ENCODE measurements at places on chromosomes 6 and 20.
A peak's percentile ranks its signal among the peaks of the same experiment; 100 is the strongest.

GRCh38 chr6:138970856-138971425 is 17.1 kb downstream of the REPS1 start:
- peak; percentile 46 for DNase-seq

- no peak for DNase-seq
Measured at GRCh38 chr20:19009081-19009688, 195.6 kb downstream of the SCP2D1 start.

DNA sequence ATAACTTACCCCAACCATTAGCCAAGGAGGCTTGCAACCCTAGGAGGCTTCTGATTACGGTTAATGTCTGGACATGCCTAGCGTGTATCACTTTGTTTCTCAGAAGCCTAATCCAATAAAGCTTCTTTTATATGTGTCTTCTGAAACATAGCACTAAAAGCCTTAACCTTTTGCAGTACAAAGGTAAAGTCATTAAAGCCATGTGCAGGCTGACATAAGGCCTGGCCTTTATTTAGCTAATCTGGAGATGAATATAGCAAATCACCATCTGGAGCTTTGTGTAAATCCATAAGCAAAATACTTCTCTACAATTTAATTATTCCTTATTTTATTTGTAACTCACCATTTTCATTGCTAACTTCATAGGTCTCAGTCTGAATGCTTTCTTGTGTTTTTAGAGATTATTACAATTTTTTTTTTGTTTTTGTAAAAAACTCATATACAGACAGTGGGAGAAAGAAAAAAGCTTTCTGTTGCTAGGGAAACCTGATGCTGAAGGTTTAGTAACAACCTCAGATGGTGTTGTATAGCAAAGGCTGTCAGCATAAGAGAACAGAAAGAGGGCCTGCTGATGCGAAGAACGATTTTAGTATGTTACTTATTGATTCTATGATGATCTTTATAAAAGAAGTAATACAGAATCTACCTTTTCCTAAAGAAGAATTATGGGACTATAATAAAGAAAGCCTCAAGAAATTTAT is at the start of gene EYS:
Gene EYS (minus strand): TSS at position 101 of the 701 bp plus-strand sequence. CDS start 211,816 bp downstream, outside the sequence.
- no peak for DNase-seq

- no peak for DNase-seq
Measured at GRCh38 chr6:143515061-143515760, 3.7 kb upstream of the FUCA2 start.

- no peak for DNase-seq
Measured at GRCh38 chr6:166988674-166989201, 10.5 kb upstream of the CEP43 start.

DNA sequence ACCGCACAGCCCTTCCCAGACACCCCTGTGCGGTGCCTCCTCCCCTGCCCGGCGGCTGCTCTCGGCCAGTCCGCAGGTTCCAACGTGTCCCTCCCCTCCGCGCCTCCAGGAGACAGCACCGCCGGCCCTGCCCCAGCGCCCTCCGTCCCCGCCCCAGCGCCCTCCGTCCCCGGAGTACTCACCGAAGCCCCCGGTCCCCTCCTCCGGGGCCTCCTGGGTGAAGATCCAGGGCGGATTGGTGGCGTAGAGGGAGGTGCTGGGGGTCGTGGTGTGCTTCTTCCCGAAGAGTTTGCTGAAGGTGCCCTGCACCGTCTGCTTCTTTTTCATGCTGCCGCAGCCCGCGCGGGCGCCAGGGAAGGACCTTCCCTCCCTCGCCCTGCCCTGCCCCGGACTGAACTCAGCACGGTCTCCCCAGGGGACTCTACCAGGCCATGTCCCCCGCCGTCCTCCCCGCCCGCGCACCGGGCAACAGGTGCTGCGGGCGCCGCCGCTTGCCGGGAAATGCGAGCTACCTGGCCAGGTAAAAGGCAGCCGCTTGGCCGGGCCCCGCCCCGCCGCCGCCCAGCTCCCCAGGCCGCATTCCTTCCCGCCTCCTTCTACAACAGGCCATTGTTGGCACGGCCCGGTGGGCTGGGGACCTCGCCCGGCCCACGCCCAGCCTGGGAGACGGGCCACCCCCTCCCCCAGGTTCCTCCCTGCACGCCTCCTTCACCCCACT is at the start of gene C6orf132:
Gene C6orf132 (minus strand): TSS at position 503 of the 718 bp plus-strand sequence. CDS start 176 bp downstream, at position 327.
- no peak for DNase-seq

- DNase-seq = peak; percentile 48
Measured at GRCh38 chr6:53309059-53309900, 39.5 kb downstream of the ELOVL5 start.

DNA sequence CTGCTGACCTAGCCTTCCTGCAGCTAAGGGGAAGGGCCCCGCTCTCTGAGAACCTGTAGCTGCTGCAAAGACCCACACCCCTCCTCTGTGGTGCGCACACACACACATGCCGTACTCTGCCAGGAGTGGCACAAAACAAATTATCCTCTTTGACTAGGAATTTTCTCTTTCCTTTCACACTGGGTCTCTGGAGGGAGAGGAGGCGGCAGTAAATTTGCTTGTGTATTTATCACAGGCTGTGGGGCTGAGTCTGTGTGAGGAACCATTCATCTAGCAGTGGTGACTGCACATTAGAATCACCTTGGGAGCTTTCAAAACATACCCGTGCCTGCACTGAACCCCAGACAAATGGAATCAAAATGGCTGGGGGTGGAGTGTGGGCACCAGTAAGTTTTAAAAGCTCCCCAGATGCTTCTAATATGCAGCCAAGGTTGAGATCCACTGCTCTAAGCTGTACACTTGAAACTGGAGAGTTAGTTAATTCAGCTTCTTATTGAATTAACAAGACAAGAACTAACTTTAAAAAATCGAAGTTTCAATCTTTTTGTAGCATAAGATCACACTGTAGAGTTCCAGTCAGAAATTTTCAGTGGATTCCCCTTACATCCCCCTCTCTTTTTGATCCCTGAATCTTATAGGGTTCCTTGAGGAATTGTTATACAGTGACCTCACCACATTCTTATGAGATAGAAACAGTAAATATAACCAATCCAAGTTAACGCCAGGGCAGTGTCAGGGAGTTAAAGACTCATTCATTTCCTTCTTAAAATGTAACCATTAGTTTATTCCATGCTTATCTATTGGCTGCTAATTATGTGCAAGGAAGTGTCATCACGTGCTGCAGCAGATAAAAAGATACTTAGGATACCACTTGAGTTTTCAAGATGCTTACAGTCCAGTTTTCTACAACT is 29.8 kb upstream of the GMDS start:
- DNase-seq = no peak

- no peak for DNase-seq
Measured at GRCh38 chr6:147643341-147644200, 135.1 kb downstream of the SAMD5 start.

DNA sequence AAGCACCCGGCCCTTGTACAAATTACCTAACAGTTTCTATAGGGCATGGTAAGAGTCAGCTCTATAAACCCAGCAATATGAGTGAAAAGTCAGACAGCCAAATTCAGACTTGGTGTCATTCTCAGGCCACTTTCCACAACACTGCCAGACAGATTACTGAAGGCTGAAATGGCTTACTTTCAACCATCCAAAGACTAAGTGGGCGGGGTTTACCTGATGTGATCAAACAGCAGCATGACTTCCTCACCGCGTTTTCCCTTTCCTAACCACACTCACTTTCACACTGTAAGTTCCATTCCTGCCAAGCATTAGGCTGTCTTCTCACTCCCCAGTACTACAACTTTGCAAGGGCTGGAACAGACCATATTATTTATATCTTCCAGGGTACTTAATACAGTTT is 85.9 kb downstream of the SMLR1 start:
- DNase-seq = peak; percentile 49

- no peak for DNase-seq
Measured at GRCh38 chr6:99431901-99432300, 6.8 kb upstream of the PNISR start.

DNA sequence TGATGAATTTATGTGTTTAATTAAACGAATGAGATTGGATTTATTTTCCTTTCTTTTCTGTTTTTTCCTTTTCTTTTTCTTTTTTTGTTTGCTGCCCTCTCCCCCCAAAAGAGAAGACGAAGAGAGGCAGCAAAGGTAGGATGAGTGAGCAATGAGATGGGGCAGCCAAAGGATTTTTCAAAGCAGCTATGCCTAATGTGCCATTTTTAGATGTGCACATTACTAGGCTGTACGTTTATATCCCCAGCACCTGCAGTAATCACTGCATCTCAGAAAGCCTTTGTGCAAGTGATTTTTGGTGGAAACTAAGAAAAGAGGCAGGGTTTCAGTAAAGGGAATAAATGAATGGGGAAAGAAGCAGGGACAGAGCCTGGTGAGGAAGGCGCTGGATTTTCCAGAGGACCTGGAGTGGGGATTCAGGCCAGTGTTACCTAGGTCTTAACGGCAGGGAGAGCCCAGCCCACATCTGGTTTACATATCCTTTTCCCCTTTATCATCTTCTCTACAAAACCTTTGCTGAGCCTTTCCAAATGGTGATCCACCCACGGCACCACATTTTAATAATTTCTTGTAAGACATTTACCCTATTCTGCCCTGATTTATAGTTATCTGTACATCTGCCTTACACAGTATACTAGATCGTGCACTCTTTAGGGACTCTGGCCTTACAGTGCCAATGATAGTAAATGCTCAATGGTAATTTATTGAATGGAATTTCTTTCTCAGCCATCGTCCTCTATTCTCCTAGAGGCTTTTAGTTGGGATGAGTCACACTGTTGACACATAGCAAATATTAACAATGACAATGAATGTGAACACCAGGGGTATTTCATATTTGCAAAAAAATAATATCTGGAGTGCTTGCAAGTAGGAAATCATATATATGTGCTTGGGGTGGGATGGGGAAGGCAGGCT is 38.3 kb upstream of the ATXN1 start:
- DNase-seq = no peak

DNA sequence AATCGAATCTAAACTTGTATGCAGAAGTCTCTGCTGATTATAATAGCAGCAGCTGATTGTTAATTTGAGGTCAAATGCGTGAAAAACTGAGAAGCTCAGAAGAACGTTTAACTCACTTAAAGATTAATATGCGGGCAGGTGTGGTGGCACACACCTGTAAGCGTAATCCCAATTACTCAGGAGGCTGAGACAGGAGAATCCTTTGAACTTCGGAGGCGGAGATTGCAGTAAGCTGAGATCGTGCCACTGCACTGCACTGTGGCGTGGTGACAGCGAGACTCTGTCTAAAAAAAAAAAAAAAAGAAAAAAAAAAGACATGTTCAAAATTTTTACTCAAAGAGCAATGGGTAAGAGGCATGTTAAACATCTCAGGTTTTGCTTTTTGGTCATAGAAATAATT is 1370.8 kb downstream of the GRIK2 start:
- no peak for DNase-seq

- DNase-seq = no peak
Measured at GRCh38 chr6:137973201-137973600, 106.1 kb downstream of the TNFAIP3 start.

DNA sequence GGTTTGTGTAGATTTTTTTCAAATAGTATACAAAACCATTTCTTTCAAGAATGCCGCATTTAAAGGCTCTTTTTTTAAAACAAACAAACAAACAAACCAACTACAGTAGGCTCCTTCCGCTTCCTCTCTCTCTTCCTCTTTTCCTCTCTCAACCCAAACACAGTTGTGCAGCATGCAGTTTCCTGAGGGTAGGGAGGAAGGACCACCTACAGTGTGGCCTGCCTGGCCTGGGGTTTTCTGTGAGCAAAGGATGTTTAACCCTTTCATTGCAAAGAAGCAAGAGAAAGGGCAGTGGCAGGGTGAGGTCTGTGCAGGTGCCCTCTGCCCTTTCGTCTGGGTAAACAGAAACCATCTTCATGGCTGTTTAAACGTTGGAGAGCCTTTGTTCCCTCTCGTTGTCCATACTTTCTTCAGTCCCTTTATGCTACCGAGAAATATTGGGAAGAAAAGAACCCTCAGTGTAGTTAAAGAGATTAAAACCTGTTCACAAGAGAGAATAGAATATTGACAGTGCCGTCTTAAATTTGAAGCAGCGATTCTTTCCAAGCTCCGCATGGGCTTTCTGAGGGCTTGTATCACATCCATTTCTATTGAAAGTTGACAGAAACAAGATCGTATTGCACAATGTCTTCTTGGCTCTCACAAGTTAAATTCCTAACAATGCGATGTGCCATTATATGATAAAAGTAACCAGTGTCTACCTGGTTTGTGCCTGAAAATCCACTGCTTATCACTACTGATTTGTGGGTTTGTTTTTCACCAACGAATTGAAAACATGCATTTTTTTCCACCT is 215.5 kb upstream of the SNX9 start:
- DNase-seq = no peak

GRCh38 chr20:23399568-23400241 is 21.6 kb downstream of the NAPB start:
- DNase-seq = peak; percentile 59

- no peak for DNase-seq
Measured at GRCh38 chr6:6058054-6058444, 51.3 kb upstream of the NRN1 start.

GRCh38 chr20:37801921-37802320 is 101.0 kb upstream of the VSTM2L start:
- no peak for DNase-seq

DNA sequence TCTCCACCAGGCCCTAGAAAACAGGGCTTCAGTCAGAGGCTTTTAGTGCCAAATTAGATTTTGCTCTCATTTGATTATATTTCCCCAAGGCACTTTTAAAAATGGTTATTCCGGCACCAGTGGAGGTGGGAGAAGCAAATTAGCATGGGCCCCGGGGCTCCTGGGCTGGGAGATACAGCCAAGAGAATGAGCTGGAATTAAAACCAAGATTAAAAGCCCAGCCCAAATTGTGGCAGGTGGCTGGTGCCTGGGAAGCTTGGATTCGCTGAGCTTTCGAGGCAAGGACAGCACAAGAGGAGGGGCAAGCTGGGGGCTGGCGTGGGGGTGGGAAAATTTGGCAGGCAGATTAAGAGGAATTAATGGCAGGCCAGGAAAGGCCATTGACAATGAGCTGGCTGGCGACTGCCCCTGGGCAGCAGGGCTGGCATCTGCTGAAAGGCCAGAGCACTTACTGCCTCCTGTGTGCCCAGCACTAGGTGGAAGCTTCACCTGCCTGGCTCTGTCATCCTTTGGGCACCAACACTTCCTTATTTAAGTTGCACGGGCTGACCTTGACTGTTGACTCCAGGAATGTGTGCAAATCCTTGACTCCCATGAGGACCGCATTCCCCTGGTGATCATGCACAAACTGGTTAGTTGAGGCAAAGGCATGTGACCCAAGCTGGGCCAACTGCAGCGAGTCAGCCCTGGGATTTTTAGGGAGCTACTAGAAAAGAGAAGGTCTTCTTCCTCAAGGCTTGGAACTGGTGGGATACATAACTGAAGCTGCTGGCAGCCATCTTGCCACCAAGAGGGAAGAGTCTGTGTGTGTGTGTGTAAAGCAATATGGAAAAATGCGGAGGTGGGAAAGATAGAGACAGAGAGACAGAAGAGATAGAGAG is 76.1 kb downstream of the SULF2 start:
- no peak for DNase-seq

DNA sequence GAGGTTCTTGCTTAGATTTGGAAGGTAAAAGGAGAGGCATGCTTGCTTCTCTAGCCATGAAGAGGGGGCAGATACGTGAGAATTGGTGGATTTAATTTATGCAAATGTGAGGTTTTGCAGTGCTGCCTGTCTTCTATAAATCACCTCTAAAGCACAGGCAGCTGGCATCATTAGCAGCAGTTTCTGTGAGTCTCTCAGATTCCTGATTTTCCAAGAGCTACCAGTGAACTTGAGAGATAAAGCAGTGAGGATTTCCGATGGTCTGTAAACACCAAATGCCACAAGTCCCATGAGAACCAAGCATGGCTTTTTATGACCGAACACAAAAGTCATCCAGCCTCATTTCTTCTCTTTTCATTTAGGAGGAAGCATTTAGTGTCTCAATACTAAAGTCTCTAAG is 3.2 kb upstream of the SIRPB2 start:
- DNase-seq = no peak

All from activated CD8-positive, alpha-beta memory T cell treated with anti-CD3 and anti-CD28 coated beads, Interleukin-2, amount 10 ng/mL, durations not matched to agents 7 days and 5 days (primary cell).